ENCODE measurements at places on chromosomes 5 and 9.

- no peak for DNase-seq
Observed at GRCh38 chr5:154236536-154237375, 46.2 kb downstream of the GALNT10 start.

- no peak for DNase-seq
Observed at GRCh38 chr5:142486581-142486980, 161.8 kb upstream of the SPRY4 start.

- no peak for DNase-seq
Observed at GRCh38 chr5:34415559-34416198, 240.4 kb upstream of the RAI14 start.

- no peak for DNase-seq
Observed at GRCh38 chr5:32074401-32074800, 99.7 kb downstream of the GOLPH3 start.

- DNase-seq = no peak
Observed at GRCh38 chr5:35816881-35817521, 39.7 kb upstream of the IL7R start.

DNA sequence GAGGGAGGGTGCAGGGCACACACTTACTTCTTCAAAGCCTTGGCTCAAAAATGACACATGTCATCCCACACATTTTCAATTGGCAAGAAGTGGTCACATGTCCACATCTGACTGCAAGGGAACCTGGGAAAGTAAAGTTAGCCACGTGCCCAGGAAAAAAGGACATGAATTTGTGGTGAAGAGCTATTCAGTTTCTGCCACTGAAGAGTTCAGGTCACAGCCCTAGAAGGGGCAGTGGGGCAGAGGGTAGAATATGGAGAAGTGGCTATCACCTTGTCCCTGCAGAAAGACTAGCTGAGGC is 1.9 kb upstream of the RGS14 start:
- DNase-seq = no peak

DNA sequence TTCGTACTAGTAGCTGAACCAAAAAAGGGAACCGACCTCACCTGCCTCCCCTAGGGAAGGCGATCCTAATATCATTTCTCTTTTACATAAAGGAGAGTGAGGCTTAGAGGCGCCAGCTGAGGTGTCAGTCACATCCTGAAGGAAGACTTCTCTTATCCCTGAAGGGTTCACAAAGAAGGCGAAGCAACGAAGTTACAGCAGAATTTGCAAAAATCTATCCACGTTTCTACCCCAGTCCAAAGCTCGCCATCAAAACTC is 598 bp upstream of the KIAA1191 start:
- no peak for DNase-seq

GRCh38 chr5:38536968-38537367 is 19.5 kb downstream of the LIFR start:
- DNase-seq = no peak

- DNase-seq = no peak
Observed at GRCh38 chr5:84715091-84715490, 330.4 kb upstream of the EDIL3 start.

DNA sequence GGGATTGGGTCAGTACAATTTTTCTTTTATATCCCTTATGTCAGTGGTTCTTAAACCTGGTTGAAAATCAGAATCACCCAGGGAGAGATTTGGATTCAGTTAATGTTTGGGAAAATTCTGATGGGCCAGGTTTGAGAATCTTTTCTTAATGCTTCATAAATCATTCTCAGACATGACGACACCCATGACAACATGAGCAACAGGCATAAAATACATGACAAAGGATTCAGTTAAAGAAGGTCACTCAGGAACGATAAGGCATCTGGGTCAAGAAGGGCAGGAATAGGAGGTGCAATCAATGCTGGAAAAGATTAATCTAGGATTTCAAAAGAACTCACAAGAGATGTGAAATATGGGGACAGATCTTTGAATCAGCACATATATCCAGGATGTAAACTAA is 41.8 kb downstream of the ELOVL7 start:
- no peak for DNase-seq

DNA sequence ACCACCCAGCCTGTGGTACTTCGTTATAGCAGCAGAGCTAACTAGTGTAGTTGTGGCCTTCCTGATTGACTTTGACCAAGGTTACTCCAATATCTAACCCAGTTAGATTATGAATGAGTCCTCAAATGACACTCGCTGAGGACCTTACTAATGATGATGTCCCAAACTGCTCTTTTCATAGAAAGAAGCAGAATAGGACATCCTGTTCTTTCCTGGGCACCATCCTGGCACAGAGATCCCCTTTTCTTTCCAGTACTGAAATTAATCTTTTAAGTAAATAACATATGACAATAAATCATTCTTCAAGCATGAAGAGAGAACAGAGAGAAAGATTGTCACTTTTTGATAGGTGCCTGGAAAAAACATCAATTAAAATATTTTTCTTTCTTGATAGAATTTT is 26.7 kb upstream of the SPINK14 start:
- no peak for DNase-seq

DNA sequence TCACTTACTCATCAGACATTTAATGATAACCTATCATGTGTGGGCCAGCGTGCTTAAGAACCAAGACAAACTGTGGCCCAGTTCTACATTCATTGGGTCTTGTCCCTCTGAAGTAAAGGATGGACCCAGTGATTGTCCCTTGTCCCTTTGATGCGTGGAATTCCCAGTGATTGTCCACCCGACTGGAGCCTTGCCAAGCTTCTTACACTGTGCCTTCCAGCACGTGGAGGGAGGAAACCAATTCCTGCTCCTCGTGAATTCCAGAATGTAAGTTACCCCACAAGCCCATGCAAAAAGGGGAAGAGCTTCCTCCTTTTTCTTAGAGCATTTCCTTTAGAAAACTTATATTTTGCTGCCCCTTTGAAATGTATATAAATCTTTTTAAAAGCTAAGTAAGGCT is 7.9 kb downstream of the CKMT2 start:
- no peak for DNase-seq

DNA sequence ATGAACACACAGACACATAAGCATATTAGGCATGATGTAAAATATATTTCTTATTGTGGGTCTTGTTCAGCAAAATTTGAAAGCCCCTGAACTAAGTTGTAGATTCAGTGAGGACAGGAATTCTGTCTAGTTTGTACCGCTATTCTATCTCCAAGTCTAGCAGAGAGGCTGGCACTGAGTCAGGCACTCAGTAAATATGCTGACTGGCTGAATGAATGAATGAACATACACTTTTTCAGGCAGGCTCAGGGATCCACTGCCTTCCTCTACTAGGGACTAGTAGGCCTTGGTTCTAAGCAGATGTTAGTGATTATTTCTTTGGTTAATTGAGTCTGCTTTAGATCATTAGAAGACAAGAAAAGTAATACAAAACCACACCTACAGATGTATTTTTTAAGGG is 157.5 kb downstream of the ZSWIM6 start:
- no peak for DNase-seq

DNA sequence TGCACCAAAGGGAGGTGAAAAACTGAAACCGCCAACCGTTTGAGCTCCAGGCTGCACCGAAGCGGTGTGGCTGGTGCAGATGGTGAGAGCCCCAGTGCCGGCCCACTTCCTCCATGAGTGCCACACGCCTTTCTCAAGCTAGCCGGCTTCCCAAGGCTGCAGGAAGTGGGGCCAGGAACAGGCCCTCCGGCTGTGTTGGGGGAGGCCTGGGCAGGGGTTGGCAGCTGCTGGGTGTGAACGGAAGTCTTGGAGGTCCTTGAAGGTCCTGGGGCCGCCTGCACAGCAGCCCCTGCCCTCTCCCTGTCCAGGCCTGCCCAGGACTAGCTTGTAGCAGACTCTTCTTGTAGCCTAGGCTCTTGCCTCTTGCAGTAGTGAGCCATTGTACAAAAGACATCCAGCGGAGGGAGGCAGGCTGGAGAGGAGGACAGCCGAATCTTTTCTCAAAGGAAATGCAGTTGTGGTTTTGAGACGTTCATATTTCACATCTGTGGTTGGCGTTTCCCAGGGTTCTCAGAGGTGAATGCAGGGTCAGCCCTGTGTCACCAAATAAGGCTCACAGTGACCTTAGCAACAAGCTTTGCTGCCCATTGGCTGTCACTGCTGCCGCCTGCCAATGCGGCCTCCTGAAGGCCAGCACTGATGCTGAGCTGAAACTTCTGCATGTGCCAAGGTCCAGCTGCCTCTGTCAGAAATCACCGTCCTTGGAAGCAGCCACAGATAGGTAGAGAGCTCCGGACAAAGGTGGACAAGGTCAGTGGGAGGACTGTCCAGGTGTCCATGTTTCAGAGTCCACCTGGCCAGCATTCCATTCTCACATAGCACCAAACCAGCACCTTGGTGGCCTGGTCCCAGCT is 23.9 kb downstream of the IRF1 start:
- DNase-seq = no peak

GRCh38 chr9:132879457-132880323 is 992 bp downstream of the SPACA9 start:
- DNase-seq = no peak

DNA sequence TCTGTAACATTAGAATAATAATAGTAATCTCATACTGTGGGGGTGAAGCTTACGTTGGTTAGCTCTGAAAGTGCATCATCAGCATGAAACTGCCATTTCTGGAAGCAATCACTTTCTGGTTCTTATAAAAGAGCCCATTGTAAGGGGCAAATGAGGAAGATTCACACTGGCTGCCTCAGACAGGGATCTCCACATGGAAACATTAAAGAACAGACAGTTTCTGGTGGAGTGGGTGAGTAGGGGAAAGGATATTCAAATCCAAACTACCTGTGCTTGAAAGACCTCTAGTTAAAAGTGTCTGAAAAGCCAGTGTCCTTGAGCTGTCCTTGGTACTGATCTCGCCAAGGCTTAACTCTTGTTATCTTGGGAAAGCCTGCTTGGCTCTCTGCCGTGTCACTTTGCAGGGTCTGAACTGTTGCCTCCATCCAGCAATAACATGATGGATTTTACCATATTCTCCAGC is 19.1 kb upstream of the SLC31A2 start:
- no peak for DNase-seq

DNA sequence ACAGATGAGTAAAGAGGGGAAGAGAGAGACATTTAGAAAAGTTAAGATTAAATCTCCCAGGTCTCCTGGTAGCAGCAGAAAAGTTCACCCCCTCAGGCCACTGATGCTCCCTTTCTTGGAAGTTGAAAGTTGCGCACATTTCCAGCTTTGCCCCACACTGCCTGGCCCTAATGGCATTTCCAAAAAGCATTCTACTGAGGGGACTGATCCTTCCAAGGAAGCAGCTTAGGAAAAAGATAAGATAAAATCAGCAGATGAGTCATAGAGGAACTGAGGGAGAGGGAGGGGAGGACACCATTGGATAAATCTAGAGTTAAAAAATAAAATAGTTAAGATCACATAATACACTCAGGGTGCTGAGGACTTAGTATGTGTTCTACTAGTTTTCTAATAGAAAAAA is 67.6 kb upstream of the SLC12A2 start:
- no peak for DNase-seq

DNA sequence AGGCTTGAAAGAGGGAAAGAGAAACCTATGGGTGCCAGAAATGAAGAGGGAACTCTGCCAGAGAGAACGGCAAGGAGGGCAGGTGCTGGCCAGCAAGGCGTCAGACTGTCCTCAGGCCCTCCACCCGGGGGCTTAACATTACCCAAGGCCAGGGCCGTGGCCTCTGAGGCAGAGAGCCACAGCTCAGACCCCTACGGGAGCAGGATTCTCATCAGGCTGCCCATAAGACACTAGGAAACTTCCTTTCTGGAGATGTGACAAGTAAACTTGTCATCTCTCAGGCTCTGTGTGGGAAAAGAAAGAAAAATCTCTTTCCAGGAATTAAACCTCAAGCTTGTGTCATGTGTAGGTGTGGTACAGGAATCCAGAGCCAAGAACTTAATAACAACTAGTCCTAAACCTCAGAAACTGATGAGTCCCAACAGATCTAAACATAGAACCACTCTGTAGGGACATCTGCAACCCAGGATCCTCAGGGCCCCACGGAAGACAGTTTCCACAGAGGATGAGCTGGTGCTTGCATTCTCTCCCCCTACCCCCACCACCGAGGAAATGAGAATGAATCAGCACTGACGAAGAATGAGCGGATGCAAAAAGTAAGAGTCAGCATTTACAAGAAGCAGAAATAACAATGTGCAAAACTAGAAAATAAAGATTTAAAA is 74.3 kb downstream of the DCP2 start:
- no peak for DNase-seq

GRCh38 chr9:115507148-115507547 is 389.2 kb upstream of the TNC start:
- DNase-seq = no peak

GRCh38 chr5:95066048-95066447 is 218.8 kb downstream of the MCTP1 start:
- no peak for DNase-seq

DNA sequence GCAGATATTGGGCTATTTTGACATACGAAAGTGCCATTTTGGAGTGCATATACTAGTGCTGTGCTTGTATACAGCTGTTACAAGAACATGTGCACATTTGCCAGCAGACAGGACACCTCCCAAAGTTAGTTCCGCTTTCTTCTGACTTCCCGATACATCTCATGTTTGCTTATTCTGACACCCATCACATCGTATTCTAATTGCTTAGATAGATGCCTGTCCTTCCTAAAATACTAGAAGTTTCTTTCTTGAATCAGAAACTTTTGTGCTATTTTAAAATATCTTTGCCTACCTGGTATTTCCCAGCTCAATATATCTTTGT is 177.8 kb downstream of the TTLL11 start:
- no peak for DNase-seq

DNA sequence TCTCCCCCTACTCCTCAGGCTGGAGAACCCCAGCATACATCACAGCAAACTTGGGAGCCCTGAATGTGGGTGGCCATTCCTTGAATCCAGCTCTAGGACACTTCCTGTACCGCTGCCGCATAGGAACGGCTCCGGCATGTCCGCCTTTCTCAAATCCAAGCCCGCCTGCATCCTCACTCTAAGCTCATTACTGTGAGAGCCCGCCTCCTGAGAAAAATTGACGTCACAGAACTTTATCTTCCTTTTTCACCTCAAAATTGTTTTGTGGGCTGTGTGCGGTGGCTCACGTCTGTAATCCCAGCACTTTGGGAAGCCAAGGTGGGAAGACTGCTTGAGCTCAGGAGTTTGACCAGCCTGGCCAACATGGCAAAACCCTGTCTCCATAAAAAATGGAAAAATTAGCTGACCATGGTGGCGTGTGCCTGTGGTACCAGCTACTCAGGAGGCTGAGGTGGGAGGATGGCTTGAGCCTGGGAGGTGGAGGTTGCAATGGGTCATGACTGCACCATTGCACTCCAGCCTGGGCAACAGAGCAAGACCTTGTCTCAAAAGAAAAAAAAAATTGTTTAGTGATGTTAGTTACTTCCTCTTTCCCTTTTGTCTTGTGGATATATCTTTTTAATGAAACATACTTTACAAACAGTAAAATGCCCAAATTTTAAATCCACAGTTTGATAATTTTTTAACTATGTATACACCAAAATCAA is 22.8 kb downstream of the RNF44 start:
- no peak for DNase-seq

GRCh38 chr5:98341038-98342032 is 432.1 kb upstream of the RGMB start:
- no peak for DNase-seq

DNA sequence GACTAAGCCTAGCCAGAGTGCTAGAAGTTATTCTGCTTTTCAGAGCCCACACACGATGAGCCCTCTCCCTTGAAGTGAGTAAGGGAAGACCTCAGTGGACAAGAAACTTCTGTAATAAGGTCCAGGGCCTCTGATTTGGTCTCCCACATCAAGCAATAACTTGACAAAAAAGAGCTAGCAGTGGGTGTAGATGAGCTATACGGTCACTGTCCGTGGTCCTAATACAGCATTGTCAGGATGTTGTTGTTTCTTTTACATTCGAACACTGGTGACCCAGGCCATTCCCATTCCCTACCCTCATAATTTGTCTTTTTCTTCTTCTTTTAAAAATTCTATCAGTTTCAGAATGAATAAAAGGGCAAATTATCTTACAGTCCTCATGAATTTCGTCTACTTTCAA is 5.2 kb downstream of the PCSK1 start:
- DNase-seq = no peak

Data from frontal cortex (tissue), 4 donors.